Activated CD8-positive, alpha-beta memory T cell treated with anti-CD3 and anti-CD28 coated beads for 48 hours (primary cell): ENCODE measurements at places on chromosomes 12 and 14.

- no peak for DNase-seq
Observed at GRCh38 chr12:1857086-1857485, 36.7 kb downstream of the LRTM2 start.

- DNase-seq = no peak
Observed at GRCh38 chr14:62696331-62696924, 348.8 kb downstream of the KCNH5 start.

DNA sequence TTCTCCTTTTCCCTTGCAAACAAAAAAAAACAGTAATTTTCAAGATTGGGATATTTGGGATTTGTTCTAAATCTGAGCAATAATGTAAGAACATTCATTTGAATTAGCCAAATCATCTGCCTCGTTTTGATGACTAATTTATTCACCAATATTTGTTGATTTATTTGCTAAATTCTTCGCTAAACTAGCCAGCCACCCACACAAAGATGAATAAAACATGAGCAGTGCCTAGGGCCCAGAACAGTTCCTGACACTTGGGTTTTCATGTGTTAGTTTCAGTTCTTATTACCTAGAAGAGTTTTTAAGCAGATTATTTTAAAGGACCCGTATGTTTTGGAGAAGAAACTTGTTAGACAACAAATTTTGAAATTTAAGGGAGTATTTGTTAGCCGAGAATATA lies 1.4 kb downstream of the ETNK1 start:
- DNase-seq = no peak

- DNase-seq = no peak
Observed at GRCh38 chr12:127083008-127083949, 1183.7 kb upstream of the TMEM132C start.

GRCh38 chr14:90582166-90582565 lies 185.3 kb downstream of the CALM1 start:
- DNase-seq = no peak

DNA sequence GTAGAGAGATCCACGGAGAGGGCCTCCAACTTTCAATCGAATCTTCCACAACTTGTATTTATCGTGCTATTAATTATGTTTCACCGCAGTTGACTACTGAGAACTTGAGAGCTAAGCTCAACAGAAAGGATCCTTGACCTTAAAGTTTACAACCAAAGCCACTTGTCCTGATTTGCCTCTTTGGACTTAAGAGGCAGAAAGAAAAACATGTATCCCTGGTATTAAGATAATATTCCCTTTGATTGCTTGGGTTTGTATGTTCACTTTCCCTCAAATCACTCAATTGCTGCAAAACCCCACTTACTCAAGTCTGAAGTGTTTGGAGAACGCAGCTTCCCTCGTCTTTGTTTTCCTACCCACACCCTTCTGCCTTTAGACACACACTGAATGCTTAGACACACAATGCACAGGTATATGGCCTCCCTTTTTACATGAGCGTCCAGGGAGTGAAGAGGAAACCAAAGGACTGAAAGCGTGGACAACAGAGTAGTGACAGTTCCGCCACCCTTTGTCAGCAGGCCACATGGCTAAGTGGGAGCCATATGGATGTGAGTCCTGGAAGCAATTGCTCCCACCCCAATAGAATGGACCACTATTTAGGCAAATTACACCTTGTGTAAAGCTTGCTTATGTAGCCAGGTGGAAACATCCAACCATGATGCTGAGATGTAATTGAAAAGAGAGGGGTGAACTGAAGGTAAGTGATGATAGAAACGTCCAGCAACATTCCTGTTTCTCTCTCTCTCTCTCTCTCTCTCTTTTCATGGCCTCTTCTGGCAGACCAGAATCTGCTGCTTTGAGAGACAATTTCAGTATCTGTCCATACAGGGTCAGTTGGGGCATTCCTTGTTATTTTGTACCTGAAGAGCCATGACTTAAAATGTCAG lies 1.4 kb upstream of the PKP2 start:
- no peak for DNase-seq

DNA sequence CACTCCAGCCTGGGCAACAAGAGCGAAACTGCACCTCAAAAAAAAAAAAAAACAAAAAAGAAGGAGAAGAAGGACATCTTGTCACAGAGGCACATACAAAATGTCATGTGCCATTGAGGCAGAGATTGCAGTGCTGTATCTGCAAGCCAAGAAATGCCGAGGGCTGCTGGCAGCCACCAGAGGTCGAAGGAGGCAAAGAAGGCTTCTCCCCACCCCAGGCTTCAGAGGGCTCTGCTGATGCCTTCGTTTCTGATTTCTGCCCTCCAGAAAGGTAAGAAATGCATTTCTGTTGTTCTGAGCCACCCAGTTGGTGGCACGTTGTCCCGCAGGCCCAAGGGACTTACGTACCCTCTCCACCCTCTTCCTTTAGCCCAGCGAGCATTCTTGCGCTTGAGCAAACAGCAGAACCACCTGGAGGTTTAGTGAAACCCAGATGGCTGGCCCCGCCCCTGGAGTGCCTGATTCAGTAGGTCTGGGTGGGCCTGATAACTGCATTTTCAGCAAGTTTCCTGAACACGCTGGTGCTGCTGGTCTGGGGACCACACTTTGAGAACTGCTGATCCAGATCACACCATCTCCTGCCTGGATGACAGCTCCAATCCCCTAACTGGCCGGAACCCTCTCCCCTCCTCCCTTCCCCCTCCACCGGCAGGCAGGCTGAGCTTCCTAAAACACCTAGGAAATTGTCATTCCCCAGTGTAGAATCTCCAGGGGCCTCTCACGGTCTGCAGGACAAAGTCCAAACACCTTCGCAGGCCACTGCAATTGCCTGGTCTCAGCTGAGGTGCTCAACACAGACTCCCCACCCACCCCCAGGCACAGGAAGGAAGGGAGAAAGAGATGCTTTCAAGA lies 21.1 kb upstream of the SCARB1 start:
- no peak for DNase-seq

DNA sequence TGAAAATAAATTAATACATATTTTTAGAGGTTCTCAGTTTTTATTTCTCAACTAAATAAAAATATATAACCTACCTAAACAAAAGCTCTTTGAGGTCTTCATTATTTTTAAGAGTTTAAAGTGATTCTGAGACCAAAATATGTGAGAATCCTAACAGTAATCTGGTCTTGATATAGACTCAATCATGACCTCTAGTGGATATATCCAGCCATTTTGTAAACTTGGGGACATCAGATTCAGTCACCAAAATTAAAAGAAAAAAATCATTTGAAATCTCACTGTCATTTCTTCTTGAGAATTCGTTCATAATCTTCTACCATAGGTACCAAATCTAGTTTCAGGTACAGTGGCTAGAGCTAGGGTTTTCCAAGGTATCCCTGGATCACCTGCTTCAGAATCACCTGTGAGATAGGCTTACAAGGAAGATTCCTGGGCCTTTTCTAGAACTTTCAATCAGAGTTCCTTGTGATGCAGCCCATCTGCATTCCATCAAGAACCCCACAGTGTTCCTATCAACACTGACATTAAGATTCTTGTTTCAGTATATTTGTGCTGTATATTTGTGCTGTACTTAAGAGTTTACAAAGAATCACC lies 214.9 kb downstream of the ADAMTS20 start:
- no peak for DNase-seq

DNA sequence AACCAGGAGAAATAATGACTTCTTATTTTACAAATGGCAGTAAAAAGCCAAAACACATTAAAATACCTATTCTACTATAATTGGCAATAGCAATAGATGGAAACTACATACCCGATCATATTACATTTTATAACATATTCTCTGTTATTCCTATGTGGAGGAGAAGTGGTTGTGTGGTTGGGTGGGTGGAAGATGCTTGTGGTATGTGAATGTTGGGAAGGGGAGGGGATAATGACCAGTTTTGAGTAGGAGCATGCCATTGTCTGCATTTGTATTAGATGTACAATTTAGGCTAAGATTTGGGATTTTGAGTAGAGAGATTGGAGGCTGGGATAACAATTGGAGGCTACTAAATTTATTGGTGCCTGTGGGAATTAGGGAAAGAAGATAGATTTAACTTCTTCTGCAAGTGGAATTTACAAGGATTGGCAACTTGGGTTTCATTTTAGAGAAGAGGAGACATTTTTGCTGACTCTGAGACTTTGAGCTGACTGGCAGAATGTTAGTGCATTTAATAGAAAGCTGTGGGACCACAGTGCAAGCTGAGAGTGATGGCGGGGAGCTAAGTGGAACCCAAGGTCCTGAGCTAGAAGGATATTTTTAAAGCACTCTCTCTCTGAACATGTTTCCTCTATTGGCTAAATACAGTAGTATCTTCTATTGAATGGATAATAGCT lies 65.2 kb downstream of the SLC16A7 start:
- no peak for DNase-seq

- no peak for DNase-seq
Observed at GRCh38 chr12:121287267-121287954, 9.1 kb downstream of the CAMKK2 start.

DNA sequence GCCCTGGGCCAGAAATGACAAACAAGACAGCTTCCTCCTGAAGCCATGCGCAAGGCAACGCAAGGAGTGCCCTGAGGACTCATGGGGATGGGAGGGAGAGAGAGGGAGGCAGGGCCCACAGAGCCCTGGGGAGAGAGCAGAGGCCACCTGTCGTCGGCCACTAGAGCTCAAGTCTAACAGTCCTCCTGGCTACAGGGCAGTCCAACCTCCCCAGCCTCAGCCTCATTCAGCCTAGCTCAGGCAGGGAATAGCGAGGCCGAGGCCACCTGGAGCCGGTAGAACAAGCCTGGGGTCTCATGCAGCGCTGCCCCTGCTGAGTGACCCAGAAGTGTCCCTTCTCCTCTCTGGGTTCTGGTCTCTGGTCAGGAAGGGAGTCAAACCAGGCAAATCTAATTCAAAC lies 69.5 kb downstream of the BCL11B start:
- no peak for DNase-seq

GRCh38 chr12:19131025-19131444 lies 1.5 kb downstream of the PLEKHA5 start:
- DNase-seq = no peak

GRCh38 chr14:99512571-99513182 lies 31.5 kb downstream of the CCNK start:
- no peak for DNase-seq

- no peak for DNase-seq
Observed at GRCh38 chr12:127383281-127383680, 883.7 kb upstream of the TMEM132C start.

DNA sequence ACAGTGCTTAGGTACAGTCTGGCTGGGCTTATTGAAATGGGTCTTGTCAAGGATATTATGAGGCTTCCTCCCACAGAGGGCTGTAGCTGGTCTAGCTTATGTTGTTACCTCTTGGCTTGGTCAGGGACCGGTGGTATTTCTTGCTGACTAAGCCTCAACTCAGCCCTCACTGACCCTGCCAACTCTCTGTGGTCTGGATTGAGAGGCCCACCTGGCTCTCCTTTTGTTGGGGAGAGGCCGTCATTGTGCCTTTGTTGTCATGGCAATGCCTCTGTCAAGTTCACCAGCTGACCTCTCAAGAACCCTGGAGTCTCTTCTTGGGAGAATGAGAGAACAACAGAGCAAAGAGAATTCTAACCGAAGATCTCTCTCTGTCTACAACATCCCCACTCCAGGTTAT lies 245.6 kb upstream of the NPAS3 start:
- no peak for DNase-seq

- no peak for DNase-seq
Observed at GRCh38 chr12:77995436-77996167, 164.9 kb downstream of the NAV3 start.

GRCh38 chr12:50056639-50056976 lies 788 bp upstream of the ASIC1 start:
- no peak for DNase-seq

DNA sequence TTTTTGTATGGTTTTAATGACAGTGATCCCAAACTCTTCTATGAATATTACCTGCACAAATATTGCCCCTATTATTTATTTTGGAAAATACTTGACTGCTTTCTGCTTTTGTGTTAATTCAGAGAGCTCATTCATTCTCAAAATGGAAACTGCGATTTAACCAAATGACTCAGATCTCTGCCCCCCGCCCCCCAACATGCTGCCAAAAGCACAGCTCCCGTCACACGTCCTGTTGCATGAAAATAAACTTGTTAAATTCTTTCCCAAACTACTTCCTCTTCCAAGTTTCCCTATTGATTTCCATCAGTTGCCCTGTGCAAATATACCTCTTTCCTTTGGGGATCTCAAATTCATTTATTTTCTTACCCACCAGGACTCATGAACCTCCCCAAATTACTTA lies 18.0 kb upstream of the NRDE2 start:
- DNase-seq = no peak

GRCh38 chr14:96069421-96069820 lies 30.3 kb downstream of the C14orf132 start:
- no peak for DNase-seq

DNA sequence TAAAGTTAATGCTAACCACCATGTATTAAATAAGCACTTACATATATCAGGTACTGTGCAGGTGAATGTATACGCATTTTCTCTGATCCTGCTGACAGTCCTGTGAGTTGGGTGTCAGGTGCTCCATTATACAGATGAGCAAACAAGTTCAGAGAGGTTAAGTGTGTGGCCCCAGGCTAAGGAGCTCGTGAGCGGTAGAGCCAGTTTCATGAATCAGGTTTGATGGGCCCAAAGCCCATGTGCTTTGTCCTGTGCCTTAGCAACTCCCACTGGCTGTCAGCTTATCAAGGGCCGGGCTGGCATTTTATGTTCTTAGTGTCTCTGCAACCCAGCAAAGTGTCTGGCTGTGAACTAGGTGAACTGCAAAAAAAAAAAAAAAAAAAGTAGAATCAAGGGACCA lies 701.2 kb upstream of the TBX3 start:
- DNase-seq = no peak

- no peak for DNase-seq
Observed at GRCh38 chr14:95606266-95606665, 71.4 kb downstream of the GLRX5 start.

DNA sequence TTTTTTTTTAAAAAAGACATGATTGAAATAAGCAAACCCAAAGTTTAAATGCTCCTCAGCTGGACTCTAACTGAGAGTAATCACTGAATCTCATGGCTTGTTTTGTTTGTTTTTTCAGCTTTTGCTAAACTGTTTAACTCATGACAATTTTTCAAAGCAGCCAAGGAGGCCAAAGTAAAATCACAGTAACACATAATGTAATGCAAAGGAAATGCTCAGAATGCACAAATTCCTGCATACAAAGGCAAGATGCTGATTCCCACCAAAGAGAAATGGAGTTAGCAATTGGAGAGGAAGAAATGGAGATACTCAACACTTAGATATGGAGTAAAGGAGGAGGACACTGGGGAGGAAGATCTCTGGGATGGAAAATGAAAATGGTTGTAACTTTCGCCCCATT lies 126.2 kb upstream of the SOX5 start:
- no peak for DNase-seq

DNA sequence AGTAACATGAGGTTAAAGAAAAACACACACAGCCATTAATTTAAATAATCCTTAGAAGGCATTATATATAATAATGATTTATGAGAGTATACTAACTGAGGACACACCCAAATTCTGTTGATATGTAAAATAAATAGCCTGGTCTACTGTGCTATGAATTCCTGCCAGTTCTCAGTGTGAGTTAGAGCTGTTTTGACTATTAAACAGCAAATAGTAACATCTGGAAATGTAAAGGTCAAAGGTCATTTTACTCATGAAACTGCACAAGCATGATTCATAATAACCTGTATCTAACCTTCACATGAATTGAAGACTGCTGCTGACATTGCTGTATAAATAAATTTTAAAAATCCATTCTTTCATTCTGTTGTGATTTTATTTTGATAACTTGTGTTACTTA lies 966.7 kb downstream of the SLC6A15 start:
- DNase-seq = no peak

GRCh38 chr12:31220061-31220460 lies 105.9 kb downstream of the SINHCAF start:
- no peak for DNase-seq

GRCh38 chr14:69708049-69708448 lies 58.9 kb upstream of the SRSF5 start:
- DNase-seq = no peak
